ENCODE measurements at places on chromosomes 5 and 9. TPM values are rescaled to one million over a fixed set of nuclear protein-coding genes. Genes with fewer than 3 reads are reported as not detected.

Gene ABCA1
- 207 TPM for total RNA-seq

Gene ARL14EPL
- total RNA-seq, result 0.69 TPM

Gene SLC25A2
- total RNA-seq, result not detected

Gene MSMP
- not detected for total RNA-seq

Gene DMRT3
- not detected for total RNA-seq

Data from bronchial smooth muscle cell (primary cell).